ENCODE measurements at places on chromosomes 1 and 21.

- DNase-seq: no peak
These were observed 68.5 kb upstream of the SDC3 start for GRCh38 chr1:30977105-30977504.

GRCh38 chr21:22981819-22982218, 1983.6 kb downstream of the NCAM2 start:
- DNase-seq: no peak

DNA sequence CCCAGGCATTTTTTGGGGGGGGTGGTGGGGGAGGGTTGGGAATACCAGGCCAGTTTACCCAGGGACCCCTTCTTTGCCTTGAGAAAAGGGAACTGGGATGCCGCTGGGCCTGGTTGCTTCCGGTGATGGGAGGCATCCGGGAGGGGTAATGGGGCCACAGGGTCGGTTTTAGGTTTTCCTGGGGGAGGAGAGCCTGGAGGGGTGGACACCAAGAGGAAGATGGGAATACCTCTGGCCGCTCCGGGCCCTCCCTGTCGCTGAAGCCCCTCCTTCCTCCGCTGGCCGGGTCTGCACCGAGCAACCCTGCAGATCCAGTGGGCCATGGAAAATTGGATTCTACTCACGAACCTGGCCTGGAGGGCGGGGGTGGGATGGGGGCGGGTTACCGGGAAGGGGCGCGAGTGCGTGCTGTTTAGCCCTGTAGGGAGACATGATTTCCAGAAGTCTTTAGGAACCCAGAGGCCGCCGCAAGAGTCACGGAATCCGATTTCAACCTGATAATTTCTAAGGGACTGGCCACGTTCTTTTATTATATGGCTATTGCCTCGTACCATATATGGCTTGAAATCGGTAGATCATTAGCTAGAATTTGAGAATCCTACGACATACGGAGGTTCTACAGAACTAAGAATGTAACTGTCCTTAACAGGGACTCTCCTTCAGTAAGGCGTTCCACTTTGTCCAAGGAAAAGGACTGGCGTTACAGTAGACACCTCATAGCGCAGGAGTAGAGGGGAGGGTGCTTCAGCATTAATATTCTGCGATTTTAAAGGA, 749 bp downstream of the AKIRIN1 start:
- DNase-seq: peak; percentile 32

GRCh38 chr1:153578936-153579335, 13.3 kb upstream of the S100A2 start:
- DNase-seq: no peak

DNA sequence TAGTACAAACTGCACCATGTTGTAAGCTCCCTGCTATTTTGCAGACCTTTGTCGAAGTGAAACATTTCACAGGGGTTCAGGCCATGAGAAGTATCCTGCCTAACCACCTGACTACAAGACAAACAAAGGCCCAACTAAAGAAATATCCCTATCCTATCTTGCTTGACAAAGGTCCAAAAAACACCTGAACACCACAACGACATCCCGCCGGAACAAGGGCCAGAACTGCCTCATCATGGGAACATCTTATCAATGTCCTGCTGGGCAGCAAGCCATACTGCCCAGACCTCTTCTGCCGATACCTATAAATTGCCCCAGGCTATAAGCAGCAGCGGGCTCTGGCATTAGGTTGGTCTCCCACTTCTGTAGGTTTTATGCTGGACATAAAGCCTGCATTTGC, 12.3 kb downstream of the MYSM1 start:
- DNase-seq: no peak

GRCh38 chr1:31944205-31945089, 6.3 kb upstream of the PTP4A2 start:
- no peak for DNase-seq

GRCh38 chr1:27887215-27888021, 15.1 kb downstream of the THEMIS2 start:
- no peak for DNase-seq

DNA sequence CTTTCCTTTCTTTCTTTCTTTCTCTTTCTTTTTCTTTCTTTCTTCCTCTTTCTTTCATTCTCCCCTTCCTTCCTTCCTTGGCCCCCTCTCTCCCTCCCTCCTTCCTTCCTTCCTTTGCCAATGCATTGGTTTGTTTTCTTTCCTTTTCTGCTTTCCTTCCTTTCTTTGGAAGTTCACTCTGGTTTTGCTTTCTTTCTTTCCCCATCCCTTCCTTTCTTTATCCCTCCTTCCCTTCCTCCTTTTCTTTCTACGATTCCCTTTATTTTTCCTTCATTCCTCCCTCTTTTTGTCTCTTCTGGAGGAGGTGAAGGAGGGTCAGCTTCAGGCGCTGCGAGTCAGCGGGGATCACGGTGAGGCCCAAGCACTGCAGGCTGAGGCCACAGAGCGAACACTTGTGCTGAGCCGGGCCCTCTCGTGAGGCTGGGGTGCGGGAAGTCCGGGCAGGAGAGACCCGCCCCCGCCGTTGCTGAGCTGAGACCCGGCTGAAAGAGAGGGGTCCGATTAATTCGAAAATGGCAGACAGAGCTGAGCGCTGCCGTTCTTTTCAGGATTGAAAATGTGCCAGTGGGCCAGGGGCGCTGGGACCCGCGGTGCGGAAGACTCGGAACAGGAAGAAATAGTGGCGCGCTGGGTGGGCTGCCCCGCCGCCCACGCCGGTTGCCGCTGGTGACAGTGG, 1.5 kb downstream of the SIM2 start:
- DNase-seq: no peak

DNA sequence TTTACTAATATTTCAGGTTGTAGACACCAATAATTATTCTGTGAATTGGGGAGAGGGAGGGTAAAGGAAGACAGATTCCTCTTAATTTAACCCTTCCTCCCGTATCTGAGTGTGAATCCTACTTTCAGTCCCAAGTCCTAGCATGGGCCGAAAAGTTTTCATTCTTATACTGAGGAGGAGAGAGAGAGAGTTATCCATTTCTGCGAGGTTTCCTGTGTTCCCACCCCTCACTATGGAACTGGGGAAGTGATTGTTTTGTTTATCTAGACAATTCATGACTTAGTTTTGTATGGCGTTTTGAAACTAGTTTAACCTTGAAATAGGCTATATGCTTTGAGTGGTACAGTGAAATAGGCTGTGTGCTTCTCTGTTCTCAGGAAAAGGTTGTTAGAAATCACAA, 134.0 kb upstream of the DPYD start:
- no peak for DNase-seq

DNA sequence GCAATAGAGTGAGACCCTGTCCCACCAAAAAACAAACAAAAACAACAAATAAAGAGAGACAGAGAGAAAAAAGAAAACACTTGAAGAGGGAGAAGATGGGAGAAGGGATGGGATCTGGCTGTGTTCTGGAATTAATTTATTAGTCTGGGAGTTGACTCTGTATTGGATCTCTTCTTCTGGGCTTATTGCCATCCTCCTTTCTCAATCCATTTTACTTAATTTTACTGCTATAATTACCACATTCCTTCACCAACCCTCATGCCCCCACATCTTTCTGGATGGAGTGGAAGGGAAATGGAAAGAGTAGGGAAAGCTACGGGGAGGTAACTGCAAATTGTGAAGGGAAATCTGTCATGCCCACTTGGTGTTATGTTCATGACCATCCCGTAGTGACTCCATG, 42.9 kb downstream of the FMN2 start:
- no peak for DNase-seq

GRCh38 chr1:43565600-43566360, 35.1 kb downstream of the PTPRF start:
- peak; percentile 33 for DNase-seq

DNA sequence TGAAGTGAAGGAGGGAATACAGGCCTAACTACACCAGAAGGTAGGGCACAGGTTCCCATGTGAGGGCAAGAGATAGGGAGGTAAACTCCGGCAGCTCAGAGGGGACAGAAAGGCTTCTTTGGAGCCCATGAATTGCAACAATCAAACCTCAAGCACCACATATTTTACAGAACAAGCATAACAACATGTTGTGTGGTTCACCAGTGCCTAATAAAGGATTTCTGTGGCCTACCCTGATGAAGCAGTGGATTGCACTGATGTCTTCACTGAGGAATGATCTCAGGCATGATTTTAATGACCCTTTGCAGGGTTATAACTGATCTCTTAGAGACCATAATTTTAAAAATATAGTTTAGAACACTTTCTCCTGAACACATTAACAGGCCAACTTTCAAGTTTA, 77.4 kb downstream of the RUNX1 start:
- DNase-seq: no peak

DNA sequence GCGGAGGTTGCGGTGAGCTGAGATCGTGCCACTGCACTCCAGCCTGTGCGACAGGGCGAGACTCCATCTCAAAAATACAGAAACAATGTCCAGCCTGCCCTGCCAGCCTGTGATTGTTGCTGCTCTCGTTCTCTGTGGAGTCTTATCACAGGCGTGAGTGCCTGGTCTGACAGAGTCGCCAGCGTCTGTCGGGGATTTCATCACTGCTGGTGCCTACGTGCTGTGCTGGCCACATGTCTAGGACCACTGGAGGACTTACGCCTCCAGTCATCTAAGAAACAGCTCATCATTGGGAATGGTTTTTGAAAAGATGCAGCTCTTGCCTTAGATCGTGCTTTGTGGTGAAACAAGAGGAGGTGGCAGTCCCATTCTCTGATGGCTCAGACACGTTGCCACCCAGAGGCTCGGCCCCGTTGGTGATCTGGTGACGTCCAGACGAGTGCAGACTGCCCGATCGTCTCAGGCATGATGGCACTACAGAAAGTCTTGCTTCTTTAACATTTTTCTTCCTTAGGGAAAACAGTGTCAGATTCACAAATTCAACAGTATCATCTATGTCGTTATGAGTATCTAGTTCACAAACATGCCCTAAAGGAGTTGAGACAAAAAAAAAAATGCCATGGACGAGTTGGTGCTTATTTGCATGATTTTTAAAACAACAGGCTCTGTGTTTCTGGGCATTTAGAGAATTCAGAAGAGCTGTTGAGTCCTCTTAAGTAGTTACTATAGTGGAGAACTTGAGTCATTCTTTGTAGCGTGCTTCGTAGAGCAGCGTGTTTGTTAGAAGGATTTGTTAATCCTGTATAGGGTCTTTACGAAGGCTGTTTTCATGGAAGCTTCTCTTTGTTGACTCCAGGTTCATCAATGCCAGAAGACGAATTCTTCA, 47.5 kb downstream of the CBS start:
- no peak for DNase-seq

DNA sequence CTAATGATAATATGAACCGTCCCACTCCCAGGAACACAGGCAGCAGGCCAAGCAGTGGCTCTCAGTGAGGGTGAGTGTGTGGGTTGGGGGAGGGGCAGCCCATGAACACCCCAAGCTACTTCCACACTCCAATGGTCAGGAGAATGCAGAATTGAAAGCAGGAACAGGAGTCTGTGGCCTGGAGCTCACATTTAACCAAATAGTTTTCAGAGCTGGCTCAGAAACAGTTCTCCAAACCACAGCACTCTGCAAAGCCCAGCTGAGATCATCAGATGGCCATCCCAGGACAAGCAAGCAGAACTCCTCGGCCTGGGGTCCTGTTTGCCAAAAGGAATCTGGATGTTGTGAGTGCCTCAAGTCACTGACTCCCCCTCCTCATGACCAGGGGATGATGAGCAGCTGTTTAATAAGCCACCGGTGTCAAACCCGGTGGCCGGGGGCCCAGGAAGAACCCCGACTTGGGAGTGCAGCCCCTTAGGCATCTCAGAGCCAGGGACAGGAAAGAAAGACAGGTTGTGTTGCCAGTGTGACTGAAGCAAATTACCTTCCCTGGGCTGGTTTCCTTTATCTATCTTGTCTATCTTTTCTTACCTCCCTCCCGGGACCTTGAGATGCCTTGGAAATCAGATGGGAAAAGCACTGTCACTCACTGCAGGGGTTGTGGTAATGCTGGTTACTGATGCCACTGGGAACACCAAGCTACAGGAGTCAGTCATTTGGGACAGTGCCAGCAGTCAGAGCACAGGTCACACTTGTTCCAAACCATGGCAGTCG, 20.4 kb downstream of the DEGS1 start:
- DNase-seq: no peak
